ENCODE measurements at places on chromosomes 11 and 22.

DNA sequence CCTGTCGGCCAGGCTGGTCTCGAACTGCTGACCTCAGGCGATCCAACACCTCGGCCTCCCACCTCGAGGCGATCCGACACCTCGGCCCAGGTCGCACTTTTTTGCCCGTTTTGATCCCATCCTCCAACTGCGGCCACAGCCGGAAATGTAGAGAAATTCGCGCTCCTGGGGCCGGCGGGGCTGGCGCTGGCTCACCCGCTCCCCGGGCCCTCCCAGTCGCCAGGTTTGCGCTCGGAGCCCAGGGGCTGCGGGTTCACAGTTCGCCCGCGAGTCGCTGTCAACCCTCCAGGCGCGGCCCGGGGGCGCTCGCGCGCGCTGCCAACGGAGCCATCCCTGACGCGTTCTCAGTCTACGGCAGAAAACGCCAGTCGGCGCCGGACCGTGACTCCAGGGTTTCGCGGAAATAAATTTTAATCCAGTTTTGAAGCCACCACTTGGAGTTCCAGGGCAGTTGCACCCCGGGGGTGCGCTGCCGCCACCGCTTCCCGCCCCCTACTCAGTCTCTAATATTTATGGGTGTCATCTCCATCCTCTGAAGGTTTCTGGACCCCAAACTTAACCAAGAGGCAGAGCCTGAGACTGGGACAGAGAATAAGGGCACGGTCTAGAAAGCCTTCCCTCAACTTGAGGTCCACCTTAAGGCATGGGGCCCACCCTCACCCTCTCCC, 1.5 kb upstream of the KLHDC7B start:
- DNase-seq = peak; percentile 74

DNA sequence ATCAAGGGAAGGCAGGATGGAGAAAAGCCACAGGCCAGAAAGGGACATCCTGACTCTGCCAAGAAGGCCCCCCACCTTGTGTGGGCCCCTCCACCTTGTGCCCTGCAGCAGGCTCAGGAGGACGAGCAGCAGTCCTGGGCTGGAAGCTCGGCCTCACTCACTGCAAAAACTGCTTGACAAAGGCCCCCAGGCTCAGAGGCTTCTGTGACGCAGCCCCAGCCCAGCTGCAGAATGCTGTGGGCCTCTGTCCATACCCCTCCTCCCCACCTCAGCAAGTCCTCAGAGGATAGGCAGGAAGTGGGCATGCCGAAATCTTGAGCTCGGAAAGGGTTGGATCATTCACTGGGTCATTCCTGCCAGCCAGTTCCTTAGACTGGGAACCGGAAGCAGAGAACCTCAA, 61.9 kb downstream of the NRXN2 start:
- DNase-seq = no peak

DNA sequence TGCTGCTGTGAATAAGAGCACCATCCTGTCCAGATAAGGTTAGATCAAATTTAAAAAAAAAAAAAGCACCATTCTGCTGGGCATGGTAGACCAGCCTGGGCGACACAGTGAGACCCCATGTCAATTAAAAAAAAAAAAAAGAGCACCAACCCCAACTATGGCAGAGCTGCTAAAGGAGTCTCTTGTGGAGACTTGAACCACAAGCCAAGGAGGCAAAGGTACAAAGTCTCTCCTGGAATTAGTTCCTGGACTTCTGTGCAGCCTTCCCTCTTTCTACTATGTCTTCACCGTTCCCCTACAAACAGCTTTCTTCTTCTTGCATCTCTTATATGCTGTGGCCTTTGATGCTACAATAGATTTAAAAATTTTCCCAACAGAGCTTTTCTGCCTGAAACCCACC, 1.3 kb downstream of the PIK3C2A start:
- no peak for DNase-seq

GRCh38 chr11:17645190-17645970, 74.0 kb upstream of the MYOD1 start:
- no peak for DNase-seq

DNA sequence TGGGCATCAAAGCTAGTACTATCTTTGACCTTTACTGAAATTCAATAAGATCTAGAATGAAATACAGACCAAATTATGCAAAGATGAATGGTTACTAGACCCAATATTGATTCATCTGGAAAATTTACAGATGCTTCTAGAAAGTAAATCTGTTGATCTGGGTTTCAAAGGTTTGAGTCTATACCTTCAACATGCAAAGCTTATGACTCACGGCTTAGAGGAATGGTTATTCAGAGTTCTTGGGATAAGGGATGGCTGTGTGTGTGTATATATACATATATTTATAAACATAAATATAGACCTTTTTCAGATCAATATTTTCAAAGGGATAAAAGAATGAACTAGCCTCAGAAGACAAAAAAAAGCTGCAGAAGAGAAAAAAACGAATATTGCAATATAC, 1.3 kb downstream of the SPTY2D1 start:
- no peak for DNase-seq

DNA sequence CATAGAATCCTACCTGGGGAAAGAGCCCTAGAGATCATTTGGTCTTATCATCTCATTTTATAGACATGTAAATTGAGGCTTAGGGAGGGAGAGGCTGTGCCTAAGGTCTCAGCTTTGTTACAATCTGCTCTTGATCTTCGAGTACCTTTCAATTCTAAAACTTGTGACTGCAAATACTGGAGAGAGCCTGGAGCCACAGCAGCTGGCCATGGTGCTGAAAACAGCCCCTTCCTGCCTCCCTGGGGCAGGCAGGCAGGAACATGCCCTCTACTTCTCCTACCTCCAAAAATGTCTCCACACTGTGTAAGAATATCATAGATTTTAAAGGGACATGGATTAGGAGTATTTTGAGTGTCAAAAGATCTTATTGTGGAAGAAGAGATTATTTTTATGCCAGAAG, 52.2 kb downstream of the C22orf42 start:
- no peak for DNase-seq

DNA sequence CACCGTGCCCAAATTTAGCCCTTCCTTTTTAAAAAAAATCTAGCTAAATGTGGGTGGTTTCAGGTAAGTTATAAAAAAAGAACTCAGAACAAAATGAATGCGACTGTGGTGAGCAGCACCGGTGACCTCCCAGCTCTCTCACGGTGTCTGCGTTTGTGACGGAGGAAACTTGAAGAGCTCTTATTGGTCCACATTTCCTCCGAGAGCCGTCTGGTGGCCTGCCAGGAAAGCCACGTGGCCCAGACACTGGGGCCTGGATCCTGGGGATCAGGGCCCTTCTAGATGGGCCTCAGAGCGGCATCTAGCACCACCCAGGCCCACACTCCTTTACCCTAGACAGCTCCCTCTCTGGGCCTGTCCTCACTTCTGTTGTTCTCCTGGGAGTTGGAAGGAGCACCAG, 39.5 kb downstream of the B3GAT1 start:
- no peak for DNase-seq

DNA sequence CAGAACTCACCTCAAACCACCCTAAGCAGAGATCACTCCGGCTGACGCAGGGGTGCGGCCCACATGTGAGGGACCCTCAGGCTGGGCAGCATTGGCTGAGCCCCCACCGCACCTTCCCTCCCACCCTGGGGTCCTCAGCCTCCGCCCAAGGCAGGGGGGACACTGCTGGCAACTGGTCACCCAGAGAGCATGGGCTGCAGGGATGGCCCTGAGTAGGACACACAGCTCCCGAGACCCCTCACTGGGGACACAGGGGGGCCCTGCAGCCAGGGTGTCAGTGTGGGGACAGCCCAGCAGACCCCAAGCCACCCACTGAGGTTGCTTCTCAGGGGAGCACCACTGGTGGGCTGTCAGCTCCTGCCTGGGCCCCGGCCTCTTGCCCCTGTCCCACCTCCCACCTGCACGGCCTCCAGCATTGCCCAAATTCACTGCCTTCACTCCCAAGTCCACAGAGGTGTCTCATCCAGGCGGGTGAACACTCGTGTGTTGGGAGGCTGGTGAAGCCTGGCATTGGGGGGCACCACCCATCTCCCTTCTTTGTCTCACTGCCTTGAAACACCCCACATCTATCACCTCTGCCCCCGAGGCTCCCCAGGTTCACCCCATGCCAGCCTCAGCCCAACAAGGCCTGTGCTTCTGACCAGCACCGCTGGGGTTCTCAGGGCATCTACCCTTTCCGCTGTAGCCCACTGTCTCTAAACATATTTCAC, 4.7 kb downstream of the C11orf21 start:
- no peak for DNase-seq

- DNase-seq = no peak
These were observed 120.7 kb upstream of the TOP3B start for GRCh38 chr22:22103078-22103875.

DNA sequence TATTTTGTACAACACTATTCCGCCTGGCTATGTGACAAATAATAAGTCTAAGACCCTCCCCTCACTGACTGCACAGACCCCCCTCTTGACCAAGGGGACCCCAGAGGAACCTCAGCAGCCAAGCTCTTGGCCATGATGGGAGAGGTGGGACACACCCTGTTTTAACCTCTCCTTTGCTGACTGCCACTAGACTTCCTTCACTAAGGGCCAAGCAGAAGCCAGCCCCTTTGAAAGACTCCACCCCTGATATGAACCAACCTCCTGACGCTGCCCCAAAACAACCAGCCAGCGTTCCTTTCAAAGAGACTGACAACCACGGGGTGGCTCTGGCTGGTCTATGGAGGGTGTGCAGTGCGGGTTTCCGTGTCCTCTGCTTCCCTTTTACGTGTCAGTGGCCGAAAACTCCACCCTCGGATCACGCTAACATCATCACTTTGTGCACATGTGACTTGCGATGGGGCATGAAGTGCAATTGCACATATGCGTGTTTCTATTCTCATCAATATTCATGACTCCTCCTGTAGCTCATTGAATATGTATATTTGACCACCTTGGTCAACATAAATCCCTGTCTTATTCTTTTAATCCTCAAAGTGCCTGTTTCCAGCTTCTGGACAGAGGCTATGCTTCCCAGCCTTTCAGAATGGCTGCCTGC, 643.9 kb downstream of the TBC1D22A start:
- DNase-seq = no peak

DNA sequence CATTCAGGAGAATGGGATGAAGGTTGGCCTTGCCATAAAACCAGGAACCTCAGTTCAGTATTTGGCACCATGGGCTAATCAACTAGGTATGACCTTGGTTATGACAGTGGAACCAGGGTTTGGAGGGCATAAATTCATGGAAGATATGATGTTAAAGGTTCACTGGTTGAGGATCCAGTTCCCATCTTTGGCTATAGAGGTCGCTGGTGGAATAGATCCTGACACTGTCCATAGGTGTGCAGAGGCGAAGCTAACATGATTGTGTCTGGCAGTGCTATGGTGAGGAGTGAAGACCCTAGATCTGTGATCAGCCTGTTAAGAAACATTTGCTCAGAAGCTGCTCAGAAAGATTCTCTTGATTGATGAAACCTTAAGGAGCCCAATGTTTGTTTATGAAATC, 5.7 kb downstream of the NF2 start:
- DNase-seq = no peak

GRCh38 chr11:47028195-47029093, 91.9 kb downstream of the CSTPP1 start:
- no peak for DNase-seq
